ENCODE measurements at places on chromosomes 13 and 19.

DNA sequence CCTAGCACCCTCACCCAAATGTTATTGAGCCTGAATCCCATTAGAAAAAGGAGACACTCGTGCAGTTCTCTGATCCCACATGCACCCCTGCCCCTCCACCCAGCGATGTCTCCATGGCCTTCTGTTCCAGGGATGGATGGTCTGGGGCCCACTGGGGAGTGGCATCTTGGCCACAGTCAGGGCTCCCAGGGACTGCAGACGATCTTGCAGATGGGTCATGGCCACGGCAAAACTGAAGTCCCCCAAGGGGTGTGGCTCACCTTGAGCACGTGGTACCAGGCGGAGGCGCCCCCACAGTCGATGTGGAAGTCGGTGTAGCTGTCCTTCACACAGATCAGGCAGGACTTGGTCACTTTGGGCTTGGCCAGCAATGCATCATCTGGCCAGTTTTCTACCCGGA lies 130.7 kb downstream of the TUBA3C start:
- no peak for DNase-seq

- DNase-seq = no peak
Measured at GRCh38 chr13:51258612-51259548, 36.7 kb downstream of the FAM124A start.

GRCh38 chr19:6551607-6552450 lies 21.0 kb downstream of the TNFSF9 start:
- no peak for DNase-seq

DNA sequence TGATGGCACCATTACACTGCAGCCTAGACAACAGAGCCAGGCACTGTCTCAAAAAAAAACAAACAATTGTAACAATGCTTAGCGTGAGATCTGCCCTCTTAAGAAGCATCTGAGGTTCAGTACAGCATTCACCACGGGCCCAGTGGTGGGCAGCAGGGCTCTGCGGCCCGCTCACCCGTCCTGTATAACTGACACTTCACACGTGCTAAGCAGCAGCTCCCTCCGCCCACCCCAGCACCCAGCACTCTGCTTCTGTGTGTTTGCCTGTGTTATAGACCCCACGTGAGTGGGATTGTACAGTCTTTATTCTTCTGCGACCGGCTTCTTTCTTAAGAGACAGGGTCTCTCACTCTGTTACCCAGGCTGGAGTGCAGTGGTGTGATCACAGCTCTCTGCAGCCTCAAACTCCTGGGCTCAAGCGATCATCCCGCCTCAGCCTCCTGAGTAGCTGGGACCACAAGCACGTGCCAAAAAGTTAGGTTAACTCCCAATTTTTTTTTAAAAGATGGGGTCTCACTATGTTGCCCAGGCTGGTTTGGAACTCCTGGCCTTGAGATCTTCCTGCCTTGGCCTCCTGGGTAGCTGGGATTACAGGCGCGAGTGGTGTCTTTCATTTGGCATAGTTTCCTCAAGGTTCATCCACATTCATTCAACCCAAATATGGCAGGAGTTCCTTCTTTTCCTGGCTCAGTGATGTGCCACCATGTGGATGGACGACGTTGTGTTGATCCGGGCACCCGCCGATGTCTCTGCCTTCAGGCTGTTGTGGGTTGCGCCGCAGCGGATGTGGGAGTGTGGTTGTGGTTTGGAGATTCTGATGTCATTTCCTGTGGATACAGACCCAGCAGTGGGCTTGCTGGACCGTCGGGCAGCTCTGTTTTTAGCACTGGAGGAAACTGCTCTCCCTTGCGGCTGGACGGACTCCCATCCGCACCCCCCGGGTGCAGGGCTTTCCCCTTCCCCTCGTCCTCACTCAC lies 170.0 kb downstream of the KDM4B start:
- no peak for DNase-seq

GRCh38 chr13:48853728-48854102 lies 122.0 kb upstream of the FNDC3A start:
- no peak for DNase-seq

GRCh38 chr13:33213797-33214196 lies 71.8 kb downstream of the STARD13 start:
- no peak for DNase-seq

DNA sequence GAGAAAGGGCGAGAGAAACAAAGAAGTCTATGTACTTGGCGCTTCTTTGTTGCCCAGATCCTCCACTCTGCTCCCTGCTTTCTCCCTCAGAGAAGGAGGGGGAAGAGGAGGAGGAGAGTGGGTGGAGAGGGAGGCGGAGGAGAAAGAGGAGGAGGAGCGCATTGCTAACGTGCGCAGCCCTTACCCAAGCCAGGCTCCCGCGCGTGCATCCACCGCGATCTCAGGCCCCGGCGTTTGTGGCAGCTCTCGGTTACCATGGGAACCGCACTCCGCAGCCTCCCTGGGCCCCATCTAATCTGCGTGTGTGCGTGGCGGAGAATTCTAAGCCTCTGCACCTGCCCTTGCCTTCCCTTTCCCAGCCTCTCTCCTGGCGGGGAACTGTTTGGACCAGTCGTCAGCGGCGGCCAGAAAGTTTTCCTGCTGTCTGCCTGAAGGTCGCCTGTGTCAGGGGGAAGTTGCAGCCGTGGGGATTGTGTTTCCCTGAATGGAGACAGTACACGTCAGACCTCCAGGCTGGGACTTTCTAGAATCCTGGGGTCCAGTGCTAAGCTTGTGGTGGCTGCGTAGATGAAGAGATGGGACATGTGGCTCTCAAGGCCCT lies at the start of gene ERICH6B:
Gene ERICH6B, minus strand, starts transcription at position 239 of the 601 bp plus-strand sequence. CDS start 18,734 bp downstream, outside the sequence.
- DNase-seq = no peak

DNA sequence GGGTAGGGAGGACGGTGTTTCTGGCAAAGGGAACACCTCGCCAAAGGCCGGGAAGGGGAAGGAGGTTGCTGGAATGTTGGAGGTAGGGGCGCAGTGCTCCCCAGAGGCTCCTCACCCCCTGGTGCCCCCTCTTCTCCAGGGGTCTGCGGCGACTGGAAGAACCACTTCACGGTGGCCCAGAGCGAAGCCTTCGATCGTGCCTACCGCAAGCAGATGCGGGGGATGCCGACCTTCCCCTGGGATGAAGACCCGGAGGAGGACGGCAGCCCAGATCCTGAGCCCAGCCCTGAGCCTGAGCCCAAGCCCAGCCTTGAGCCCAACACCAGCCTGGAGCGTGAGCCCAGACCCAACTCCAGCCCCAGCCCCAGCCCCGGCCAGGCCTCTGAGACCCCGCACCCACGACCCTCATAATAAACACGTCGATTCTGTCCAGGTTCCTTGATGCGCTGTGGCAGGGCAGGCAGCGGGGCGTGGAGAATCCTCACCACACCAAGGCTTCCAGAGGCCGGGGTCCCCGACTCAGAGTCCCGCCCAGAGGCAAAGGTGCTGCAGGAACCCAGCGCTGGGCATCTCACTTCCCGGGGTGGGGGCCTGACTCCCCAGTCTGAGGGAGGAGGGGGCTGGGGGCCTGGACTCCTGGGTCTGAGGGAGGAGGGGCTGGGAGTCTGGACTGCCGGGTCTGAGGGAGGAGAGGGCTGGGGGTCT lies 7.4 kb upstream of the SPACA4 start:
- DNase-seq = no peak

- no peak for DNase-seq
Measured at GRCh38 chr19:2846180-2846894, 5.1 kb downstream of the ZNF555 start.

DNA sequence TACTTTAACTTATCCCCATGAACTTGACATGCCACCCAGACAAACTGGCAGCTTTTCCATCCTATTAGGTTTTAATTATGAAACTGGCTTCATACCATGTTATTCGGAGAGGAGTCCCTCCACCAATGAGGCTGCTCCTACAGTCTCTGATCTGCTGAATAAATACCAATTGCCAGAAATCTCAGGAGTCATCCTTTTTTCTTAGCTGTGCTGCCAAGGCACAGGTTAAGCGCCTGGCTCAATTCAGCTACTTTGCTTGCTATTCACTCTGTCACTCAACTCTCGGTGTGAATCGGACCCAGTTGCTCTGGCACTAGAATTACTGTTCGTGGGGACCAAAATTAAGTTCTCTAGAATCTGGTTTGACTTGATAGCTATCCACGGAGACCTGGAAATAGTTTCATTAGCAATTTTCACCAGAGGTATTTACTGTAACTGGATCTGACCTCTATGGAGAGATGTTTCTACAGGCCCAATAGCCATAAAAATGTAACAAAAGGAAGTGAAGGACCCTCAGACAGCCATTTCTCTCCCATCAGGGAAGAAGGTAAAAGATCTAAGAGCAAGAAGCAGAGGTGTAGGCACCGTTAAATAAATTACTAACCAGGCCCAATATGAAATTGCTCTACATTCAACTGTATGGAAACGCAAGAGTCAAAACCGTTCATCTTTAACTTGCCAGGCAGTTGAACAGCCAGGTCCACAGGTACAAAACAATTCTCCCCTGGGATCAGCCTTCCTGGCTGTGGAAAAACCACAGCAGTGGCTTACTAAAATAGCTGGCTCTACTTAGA lies 5.4 kb downstream of the ZC3H4 start:
- no peak for DNase-seq

DNA sequence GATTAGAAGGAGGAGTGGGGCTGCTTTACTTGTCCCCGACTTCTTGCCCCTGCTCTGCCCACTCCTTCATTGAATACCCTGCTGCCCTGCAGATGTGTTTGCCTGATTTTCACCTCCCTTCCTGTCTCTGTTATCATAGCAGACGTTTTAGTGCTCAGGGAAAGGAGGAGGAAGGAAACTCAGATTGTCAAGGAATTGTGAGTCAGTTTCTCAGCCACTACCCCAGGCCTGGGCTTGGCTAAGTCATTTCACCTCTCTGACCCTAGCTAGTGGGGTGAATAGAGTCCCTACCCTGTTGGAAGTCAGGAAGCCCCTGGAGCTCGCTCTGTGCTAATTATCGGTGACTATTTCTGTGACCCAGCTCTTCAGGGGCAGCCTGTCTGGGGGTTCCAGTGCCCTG lies 3.9 kb downstream of the BCKDHA start:
- no peak for DNase-seq

DNA sequence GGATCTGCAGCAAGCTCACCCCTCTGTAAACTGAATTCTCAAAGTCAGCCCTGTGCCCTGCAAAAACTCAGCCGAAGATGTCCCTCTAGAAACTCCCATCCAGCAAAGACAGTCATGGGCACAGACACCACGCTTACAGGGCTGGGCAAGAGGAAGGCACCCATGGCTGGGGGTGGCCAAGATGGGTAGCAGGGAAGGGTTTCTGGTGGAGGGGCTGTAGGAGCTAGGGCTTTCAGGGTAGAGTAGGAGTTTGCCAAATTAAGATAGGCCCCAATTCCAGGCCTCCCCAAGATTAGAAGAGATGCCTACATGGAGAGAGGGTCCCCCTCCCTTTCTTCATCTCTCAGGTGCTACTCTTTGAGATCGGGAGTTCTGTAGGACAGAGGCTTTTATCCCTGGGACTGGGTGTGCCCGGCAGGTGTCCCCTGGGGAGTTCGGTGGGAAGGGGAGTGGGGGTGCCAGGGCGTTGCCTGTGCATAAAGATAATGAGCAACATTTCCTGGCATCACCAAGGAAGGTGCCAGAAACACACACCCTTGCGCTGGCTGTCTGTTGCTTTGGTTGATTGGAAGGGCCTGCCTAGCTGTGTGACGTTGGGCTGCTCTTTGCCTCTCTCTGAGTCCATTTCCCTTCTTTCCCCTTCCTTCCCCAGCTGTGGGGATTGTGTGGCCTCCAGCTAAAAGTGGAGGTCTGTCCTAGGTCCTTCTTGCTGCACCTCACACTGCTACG lies 9.4 kb downstream of the NRTN start:
- DNase-seq = no peak

DNA sequence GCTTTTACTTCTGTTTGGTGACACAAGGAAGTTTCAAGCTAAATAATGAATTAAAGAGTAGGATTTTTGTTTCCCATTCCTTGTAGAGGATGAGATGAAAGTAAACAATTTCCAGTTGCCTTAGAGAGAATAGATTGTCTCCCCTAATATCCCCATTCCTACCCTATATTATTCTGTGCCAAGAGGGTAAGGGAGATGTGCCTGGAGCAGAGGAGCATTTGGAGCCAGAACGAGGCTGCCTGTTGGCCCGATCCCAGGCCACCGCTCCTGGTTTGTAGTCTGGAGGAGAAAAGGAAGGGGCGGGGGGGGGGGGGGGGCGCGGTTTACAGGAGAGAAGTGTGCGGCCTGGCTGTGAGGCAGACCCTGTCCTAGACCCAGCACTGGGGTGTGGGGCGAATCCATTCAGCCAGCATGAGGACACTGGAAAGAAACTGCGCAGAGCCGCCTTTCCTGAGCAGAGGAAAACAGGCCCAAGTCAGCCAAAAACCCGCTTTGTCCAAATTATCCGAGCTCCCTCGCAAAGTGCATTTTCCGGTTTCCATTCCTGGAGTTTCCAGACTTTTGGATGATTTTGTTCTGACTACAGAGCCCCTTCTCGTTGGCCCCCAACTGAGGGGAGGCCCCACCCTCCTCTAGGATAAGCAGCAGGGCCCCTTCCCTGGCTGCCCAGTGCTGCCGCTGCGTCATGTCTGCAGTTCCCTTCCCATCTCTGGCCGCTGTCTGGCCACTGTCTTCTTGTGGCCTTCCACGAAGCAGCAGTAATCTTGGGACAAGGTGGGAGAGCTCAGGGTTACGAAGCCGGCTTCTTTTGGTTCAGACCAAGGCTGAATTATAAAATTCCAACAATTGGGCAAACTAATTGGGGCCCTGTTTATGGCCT lies 23.0 kb downstream of the NFIX start:
- DNase-seq = no peak

- DNase-seq = no peak
Measured at GRCh38 chr13:49933511-49933910, 2.6 kb downstream of the SPRYD7 start.

DNA sequence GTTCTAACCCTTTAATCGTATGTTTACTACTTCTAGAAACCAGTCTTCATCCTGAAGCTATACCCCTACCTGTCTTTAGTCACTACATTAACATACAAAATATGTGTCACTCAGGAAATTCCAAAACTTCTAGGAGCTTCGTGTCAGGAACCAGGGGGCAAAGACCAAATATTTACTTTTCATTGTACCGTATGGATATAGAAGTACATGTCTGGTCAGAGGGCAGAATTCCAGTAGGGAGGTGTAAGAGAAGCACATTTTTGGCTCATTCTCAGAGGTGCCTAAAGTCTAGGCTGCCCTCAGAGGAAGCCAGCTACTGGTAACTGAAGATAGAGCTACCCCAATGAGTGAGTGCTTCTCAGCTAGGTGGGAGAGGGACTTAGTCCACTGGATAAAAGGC lies 320.7 kb downstream of the DIAPH3 start:
- DNase-seq = no peak

- no peak for DNase-seq
Measured at GRCh38 chr13:40565282-40566148, 100.9 kb downstream of the FOXO1 start.

- DNase-seq = no peak
Measured at GRCh38 chr19:55702131-55702627, 27.2 kb downstream of the EPN1 start.

DNA sequence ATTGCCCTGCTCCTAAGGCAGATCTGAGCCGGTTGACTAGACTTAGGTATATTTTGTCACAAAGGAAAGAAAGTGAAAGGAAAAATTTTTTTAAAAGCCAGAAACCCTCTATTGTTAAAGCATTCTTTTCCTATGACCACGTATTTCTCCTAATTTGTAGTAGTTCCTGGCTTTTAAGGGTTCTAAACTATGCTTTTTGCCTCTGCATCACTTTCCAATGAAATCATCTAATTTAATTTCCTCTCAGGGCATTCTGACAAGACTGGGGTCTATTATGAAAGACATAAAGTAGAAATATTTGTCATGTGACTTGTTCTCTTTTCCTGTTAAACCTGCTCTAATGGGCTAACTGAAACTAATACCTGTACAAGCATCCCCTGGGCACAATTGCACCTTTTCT lies 233.0 kb upstream of the PRR20A start:
- DNase-seq = no peak

Data from SW 1271 (cell line).